ENCODE measurements at places on chromosomes 7 and 10. TPM values are rescaled to one million over a fixed set of nuclear protein-coding genes. Genes with fewer than 3 reads are reported as not detected.

Gene SLC13A4
- 0.71 TPM for polyA plus RNA-seq

DNA sequence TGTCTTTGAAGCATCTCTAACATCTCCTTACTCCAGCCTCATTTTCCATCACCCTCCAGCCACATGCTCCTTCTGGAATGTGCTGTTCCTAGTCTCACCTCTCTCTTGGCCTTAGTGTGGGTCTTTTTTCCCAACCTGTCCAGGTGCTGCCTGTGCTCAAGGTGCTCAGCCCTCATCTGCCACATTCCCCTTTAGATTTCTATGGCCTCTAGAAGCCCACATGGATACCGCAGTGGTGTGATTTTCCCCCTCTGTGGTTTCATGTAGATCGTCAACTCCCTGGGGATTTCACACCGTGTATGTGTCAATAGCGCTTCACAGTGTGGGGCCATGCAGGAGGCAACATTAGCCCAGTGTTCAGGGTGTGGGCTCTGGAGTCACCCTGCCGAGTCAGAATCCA lies 32.5 kb downstream of the BMPER start:
- no peak for DNase-seq

DNA sequence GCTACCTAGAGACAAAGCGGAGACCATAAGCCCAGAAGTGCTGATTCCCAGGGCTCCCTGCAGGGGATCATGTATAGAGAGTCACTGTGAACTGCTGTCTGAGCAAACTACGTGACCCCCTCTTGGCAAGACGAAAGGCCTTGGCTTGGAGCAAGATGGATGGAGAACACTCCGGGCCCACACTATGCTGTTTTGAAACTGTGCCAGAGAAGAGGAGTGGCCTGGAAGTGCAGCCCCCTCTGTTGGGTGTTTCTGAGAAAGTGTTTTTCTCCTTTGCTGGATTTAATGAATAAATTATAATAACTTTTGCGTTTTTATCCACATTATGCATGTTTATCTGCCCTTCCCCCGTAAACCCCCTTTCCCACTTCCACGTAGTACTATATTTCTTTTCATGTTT lies 639.3 kb upstream of the GALNT17 start:
- DNase-seq = no peak

- DNase-seq = no peak
These were observed 79.5 kb upstream of the PRSS58 start for GRCh38 chr7:142337054-142338001.

Gene CUBN
- polyA plus RNA-seq = 178 TPM

- no peak for DNase-seq
These were observed 113.4 kb downstream of the SEM1 start for GRCh38 chr7:96596120-96596826.

Gene MICU1
- 91.3 TPM for polyA plus RNA-seq

Gene LFNG
- 44.4 TPM for polyA plus RNA-seq
